ENCODE measurements at places on chromosomes 5 and 9. TPM values are rescaled to one million over a fixed set of nuclear protein-coding genes. Genes with fewer than 3 reads are reported as not detected.

PIP5K1B gene
- total RNA-seq, result not detected

ADAMTS2 gene
- total RNA-seq, result 203 TPM

PCDHGB3 gene
- 6.2 TPM for total RNA-seq

TAL2 gene
- total RNA-seq, result 0.36 TPM

PCAT7 gene
- under 0.01 TPM for total RNA-seq

NME5 gene
- total RNA-seq, result 5.9 TPM

- DNase-seq, result no peak
Measured at GRCh38 chr5:8522646-8523045, 653.7 kb downstream of the MTRR start.

GRCh38 chr5:1936413-1936812 is 53.7 kb upstream of the IRX4 start:
- DNase-seq, result no peak

GRCh38 chr5:67248703-67249589 is 52.3 kb upstream of the CD180 start:
- DNase-seq, result no peak

GRCh38 chr9:121929893-121930875 is 162.9 kb downstream of the TTLL11 start:
- no peak for DNase-seq

DNA sequence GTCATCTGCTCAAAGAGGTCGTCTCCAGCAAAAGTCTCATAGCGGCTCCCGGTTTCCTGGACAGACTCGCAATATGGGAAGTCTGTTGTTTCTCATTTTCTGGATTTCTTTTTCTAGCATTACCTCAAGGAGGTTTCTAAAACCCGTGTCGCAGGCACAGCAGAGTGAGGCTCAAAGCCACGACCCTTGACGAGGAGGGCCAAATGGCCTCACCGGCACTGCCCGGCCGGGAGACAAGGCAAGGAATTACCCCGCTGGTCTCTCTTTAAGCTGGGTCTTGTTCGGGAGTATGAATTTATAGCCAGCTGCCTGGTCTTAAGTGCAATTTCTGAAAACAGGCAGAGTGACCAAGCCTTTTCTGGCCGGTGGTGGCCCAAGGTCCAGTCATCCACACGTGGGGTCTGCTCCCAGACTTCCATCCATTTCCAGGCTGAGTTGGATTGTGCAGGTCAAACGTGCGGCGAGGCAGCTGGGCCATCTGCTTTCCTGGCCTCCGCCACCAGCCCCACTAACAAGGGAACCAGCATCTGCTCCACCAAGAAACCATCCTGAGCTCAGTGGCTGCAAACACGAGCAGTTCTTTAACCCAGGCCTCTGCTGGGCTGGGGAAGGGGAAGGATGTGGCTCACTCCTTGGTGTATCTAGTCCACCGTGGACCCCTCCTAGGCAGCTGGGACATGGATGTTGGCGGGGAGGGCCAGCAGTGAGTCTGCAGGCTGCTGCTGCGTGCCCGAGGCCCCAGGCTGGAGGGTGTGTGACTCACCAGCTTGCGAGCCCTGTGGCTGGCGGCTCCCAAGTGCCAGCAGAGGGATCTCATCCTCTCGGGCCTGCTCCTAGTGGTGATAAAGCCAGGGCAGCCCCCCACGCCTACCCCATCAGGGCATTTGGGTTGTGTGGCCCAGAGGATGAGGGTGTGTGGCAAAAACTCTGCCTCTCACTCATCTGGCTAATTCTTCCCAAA is 55.6 kb upstream of the COL5A1 start:
- DNase-seq, result peak; percentile 97

DNA sequence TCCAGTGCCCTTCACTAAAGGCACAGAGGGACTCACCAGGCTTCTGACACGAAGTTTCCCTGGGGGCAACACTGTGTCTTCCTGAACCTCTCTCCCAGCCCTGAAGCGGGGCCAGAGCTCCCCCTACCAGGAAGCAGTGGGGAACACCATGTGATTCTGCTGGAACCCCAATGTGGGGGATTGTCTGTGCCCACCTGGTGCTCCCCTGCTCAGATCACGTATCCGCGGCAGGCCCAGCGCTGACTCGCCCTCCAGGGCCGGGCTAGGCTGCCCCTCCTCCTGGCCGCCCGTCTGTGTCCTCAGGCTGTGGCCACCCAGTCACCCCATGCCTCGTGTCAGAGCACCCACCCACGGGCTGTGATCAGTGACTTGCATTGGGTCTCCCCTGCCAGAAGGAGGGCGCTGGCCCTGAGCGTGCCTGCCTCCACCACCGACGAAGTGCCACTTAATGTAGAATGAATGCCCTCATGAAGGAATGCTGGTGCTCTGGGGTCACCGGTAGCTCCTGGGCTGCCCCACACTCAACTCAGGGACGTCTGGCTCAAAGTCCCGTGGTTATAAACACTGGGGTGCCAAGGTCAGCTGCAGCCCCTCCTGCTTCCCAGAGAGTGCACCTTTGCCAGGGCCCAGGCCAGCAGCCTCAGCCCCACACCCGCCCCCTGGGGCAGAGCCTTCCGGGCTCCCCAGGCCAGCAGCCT is 22.1 kb downstream of the SARDH start:
- DNase-seq, result peak; percentile 88

DNA sequence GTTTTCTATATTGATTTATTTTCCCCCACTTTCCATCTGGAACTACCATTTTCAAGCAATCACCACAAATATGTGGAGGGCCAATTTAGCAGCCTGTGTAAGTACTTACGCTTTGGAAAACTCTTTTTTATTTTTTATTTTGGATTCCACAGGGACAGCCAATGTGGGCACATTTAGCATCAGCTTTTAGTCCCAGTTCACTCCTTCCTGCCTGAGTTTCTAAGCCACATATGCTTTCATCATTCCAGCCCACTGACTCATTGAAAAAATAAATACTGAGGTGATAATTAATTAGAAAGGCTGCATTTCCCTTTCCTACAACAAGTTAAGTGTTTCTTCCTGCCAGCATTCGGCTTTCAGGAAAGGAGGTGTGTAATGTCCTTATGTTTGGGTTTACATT is 76.8 kb downstream of the TMEM167A start:
- DNase-seq, result no peak

DNA sequence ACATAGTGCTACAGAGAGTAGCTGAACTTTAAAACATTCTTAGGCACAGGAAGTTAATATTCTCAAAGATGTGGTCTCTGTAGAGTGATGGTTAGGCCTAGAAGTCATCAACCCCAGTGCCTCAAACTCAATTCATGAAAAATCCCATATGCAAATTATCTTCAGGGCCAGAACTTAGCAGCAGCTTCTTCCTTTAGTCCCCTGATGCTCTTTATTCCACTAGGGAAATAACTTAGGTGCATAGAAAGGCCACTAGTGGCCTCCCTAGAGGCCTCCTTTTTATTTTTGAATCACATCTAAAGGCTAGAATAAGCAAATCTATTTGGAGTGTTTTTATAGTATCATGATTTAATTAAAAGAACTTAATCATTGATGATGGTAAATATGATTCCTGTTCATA is 88.3 kb downstream of the GIN1 start:
- DNase-seq, result no peak
